T1000 (cell line): ENCODE measurements at places on chromosomes 13 and 19.

GRCh38 chr13:44313674-44314073 is 60.0 kb upstream of the SERP2 start:
- DNase-seq, result no peak

DNA sequence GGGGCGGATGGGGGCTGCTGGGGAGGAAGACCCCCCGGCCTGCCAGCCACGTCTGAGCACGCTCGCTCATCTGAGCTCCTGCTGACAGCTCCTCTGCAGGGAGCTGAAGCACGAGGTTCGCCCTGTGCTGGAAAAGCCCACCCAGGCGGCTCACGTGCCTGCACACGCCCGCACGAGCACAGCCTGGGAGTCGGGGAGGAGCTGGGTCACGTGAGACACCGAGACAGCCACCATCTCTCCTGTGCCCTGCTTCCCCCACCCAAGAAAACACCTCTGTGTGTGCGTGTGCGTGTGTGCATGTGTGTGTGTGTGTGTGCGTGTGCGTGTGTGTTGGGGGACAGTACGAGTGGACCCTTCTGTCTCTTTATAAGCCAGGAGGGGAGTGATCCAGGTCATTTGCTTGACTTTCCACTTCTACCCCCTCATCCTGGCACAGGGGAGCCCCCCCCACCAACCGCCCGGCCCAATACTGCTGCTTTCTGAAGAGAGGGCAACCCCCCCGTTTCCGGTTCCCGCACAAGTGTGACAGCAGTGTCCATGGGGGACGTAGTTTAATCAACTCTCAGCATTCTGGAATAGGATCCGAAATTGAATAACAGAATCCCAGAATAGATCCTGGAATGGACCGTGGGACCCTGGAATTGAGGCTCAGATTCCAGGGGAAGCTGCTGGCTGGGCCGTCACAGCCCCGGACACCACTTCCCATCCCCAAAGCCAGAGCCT is 42.5 kb downstream of the CELF5 start:
- no peak for DNase-seq

DNA sequence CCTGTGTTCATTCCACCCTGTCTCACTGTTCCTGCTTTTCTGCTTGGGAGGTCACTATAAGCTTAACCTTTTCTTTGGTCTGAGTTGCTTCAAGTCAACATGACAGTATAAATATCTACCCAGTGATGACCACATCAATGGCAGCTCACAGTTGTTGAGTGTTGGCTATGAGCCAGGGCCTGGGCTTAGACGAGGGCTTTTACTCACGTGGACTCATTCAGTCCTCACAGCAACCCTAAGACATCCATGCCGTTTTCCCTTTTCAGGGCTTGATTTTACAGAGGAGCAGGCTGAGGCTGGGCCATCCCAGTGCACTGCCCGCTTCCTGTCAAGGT is 10.2 kb upstream of the CCDC97 start:
- no peak for DNase-seq

GRCh38 chr19:13796301-13797057 is 1.2 kb downstream of the ZSWIM4 start:
- peak; percentile 77 for DNase-seq

DNA sequence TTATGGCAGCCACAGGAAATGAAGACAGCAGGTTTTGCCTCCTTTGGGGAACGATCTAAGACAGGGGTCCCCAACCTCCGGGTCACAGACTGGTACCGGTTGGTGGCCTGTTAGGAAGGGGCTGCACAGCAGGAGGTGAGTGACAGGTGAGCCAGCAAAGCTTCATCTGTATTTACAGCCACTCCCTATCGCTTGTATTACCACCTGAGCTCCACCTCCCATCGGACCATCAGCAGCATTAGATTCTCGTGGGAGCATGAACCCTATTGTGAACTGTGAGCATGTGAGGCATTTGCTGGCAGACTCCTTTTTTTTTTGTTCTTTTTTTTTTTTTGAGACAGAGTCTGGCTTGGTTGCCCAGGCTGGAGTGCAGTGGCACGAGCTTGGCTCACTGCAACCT is 22.2 kb downstream of the F2RL3 start:
- DNase-seq, result no peak

DNA sequence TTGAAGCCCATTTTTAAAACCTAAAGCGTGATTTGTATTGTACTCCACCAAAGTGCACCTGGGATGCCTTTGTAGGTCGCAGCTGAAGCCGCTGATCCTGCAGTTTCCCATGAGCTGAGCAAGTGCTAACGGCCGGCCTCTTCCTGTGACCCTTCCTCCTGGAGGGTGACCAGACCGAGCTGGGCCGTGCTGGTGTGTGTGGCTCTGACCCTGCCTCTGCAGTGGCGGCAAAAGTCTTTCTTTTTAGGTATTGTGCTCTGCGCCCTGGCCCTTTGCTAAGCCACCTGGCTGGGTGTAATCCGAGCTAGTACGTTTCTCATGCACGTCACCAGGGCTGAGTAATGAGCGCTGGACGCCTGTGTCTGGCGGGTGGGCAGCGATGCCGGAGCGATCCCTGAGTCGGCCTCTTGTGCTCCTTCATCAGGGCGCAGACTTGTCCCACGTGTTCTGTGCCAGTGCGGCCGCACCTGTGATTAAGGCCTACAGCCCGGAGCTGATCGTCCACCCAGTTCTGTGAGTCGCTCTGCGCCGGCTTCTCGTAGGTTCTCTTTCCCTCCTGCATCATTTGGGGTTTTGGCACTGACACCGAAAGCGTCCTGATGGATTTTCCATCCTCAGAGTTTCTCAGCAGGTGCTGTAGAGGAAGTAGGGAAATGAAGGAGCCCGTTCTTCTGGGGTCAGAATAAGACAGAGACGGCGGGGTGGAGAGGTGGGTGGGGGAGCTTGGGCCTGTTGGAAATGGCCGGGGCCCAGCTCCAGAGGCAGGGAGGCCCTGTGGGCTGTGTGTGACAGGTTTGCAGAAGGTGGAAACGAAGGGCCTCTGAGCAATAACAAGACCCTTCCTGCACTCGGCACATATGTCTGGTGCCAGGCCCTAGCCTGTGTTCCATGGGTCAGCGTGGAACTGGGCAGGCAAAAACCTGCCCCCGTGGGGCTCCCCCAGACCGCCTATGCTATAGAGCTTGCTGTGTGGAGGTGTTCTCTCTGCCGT is 9.7 kb downstream of the NAXD start:
- DNase-seq, result no peak

DNA sequence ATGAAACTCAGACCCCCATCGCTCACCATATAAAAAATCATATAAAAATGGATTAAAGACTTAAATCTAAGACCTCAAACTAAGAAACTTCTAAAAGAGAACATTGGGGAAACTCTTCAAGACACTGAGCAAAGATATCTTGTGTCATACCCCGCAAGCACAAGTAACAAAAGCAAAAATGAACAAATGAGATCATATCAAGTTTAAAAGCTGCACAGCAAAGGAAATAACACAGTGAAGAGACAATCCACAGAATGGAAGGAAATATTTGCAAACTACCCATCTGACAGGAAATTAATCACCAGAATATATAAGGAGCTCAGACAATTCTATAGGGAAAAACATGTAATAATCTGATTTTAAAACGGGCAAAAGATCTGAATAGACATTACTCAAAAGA is 808.3 kb downstream of the LIG4 start:
- DNase-seq, result no peak

DNA sequence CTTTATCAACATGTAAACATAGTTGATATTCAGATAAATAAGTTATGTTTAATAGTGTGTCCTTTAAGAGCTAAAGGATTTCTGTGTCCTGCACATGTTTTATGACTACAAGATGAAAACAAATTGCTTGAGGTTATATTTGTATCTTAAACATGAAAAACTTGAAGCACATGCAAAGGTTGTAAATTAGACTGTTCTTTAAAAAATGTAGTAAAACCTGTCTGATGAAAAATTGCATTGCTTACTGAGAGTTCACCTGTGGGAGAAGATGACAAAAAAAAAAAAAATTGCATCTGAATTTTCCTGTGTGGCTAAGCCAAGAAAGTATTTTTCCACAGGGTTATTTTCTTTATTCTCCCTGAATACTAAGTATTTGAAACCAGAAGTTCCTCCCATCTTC is 25.7 kb upstream of the LMO7 start:
- no peak for DNase-seq

DNA sequence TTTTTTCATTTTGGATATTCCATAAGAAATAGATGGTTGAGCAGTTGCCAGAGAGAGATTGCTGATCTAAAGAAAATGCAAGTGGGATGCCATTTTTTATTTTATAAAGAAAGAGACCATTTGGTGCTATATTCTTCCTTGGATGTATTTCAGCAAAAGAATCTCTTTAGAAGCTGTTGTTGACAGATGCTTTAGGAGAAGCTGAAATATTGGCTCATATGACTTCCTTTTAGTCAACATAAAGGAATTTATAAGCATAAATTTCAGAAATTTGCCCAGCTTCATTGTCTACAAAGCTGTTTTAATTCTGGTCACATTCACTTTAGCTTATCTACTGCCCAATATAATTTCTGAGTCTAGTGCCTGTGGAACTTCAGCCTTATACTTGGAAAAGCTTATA is 36.9 kb downstream of the POLR1D start:
- no peak for DNase-seq

DNA sequence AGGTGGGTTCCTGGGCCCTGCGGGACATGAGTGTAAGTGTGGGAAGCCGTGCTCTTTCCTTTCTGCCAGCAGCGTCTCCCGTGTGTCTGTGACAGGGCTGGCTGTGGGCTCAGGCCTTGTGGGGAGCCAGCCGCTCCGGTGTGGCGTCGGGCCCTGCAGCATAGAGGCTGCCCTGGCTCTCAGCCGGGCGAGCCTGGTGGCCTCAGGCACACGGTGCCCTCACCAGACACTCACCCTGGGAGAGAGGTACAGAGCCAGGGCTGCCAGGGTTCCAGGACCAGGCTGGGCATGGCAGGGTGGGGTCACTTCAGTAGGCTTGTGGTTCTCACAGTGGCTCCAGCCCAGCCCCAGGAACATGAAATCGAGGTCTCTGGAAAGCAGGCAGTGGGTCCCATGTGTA is 324.8 kb downstream of the TEX29 start:
- DNase-seq, result no peak

DNA sequence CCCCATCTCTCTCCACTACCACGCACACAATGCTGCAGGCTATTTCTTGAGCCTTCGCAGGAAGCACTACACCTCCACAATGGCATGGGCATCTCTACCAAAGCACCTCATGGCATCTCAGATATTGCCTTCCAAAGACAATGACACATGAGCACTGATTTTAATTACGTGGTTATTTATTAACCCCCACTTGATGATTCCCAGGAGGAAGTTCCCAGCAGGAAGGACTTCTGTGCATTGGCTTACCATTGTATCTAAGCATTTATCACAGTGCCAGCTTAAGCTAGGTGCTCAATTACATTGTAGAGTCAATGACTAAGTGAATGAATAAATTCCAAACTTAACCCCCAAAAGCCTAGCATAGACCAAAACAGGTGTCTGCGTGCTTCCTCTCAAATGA is 101.4 kb downstream of the ABCC4 start:
- no peak for DNase-seq

DNA sequence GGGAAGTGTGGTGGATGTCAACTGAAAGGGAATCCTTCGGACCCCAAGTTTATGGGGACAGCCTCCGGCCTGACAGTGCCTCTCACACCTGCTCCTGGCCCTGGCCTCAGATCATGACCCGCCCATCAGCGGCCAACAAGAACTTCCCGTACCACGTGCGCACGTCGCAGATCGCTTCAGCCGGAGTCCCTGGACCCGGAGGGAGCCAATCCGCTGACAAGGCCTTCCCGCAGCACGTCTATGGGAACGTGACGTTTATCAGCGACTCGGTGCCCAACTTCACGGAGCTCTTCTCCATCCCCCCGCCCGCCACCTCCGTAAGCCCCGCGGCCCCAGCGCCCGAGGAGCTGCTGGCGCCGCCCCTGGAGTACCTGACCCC is 2.0 kb upstream of the MEGF8 start:
- DNase-seq, result no peak

- peak; percentile 53 for DNase-seq
Measured at GRCh38 chr19:18233224-18233825, 7.1 kb upstream of the PDE4C start.

DNA sequence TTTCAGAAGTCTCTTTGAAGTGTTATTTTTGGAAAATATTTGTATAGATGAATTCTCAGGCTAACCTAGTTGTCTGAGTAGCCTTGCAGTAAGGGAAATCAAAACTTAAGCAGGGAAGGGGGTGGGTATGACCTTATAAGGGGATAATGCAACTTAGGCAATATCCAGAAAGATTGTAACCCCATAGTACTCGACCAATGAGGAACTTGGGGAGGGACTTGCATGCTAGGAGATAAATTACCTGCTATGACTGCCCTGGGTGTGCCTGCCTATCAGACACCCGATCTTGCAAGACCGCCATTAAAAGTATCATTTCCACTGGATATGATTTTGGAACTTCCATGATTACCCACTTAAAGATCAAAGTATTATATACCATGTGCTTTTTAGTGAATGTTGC is 23.0 kb upstream of the RFXAP start:
- no peak for DNase-seq

DNA sequence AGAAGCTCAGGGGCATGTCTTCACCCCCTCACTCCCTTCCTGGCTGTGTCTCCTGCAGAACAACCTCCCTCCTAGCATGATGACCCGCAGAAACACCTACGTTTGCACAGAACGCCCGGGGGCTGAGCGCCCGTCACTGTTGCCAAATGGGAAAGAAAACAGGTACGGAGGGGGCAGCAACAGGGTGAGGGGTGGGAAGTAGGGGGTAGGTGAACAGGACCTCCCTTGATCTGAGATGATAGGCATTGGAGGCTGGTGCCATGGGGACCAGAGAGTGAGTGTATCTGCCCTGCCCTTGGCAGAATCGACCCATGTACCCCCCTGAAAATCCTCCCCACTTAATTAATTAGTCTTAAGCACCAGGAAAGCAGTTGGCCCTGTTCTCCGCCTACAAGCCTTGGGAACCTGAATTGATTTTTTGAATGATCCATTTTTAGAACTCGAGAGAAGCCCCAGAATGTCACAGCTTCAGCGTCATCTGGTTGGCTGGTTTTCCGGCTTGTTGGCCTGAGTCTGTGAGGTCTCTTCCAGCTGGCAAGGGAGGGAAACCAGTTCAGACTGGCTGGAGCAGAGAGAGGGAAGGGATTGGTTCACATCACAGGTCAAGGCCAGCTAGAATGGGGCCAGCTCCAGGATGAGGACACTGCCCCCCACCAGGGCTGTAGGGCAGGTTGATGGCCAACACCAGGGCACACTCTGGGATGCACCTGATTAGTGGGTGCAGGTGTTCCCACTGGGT is 28.2 kb downstream of the CKM start:
- DNase-seq, result no peak

DNA sequence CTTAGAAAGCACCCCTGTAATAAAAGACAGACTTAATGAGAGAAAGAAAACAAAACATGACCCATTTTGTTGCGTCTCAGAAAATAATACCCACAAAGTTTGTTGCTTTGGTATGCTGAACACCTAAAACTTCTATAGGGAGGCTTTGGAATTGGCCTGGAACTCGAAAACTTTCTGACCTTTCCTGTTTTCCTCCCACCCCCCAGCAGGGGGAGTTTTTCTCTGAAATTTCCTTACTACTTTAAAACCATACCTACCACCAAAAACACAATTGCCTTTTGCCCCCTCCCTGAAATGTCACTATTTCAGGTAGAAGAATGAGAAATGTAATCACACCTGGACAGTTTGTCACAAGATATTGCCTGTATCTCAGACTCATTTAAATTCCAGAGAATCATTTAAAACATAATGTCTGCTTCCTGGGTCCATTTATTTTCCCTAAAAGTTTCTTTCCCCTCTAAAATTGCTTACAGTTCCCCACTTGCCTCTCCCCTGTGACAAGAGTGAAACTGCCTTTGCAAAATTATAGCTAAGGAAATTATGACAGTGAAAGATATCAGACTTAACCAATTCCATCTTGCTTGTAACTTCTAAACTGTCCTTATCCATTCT is 2700.2 kb downstream of the PCDH9 start:
- DNase-seq, result no peak
